Activated naive CD8-positive, alpha-beta T cell treated with anti-CD3 and anti-CD28 coated beads, Interleukin-2, amount 10 ng/mL, durations not matched to agents 7 days and 5 days (primary cell): ENCODE measurements at places on chromosomes 16 and 17.

- H3K4me3 ChIP-seq: no peak overlapping the region
- DNase-seq: no peak
- H3K27me3 ChIP-seq: no peaks in the 10 kb centered on the region
- no peaks in the 10 kb centered on the region for H3K4me1 ChIP-seq
- H3K27ac ChIP-seq: no peak overlapping the region
These were observed 585.4 kb downstream of the WWOX start for GRCh38 chr16:78684655-78685375.

DNA sequence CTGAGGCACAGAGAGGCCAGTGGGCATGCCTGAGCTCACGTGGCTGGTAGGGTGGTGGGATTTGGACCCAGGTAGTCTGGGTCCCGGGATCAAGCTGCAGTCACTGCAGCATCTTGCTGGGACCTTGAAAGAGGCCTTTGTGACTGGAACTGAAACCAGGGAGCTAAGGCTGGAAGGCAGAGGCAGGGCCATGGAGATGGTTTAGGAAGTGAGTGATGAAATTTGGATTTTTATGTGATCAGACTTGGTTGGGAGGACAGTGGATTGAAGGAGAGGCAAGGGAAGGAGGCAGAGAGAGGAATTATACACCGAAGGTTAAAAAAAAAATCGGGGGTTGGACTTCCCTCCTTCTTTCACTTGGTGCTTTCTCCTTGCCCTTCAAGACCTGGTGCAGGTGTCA, 255.4 kb upstream of the CACNG5 start:
- no peak for DNase-seq
- H3K27me3 ChIP-seq: no peaks in the 10 kb centered on the region
- no peak overlapping the region for H3K27ac ChIP-seq
- peaks cover 42% of the 10 kb centered on the region for H3K36me3 ChIP-seq
- H3K4me1 ChIP-seq: peaks cover 3% of the 10 kb centered on the region
- H3K4me3 ChIP-seq: no peak overlapping the region

GRCh38 chr16:24052329-24053098, 203.6 kb upstream of the CACNG3 start:
- H3K27ac ChIP-seq: no peak overlapping the region
- DNase-seq: no peak
- H3K4me1 ChIP-seq: peaks cover 3% of the 10 kb centered on the region
- H3K36me3 ChIP-seq: peaks cover 33% of the 10 kb centered on the region

- no peak overlapping the region for H3K4me3 ChIP-seq
- peaks cover 31% of the 10 kb centered on the region for H3K27me3 ChIP-seq
- H3K36me3 ChIP-seq: no peaks in the 10 kb centered on the region
- DNase-seq: no peak
- H3K4me1 ChIP-seq: peaks cover 7% of the 10 kb centered on the region
- H3K27ac ChIP-seq: no peak overlapping the region
These were observed 1.1 kb downstream of the SEZ6L2 start for GRCh38 chr16:29898135-29898803.

DNA sequence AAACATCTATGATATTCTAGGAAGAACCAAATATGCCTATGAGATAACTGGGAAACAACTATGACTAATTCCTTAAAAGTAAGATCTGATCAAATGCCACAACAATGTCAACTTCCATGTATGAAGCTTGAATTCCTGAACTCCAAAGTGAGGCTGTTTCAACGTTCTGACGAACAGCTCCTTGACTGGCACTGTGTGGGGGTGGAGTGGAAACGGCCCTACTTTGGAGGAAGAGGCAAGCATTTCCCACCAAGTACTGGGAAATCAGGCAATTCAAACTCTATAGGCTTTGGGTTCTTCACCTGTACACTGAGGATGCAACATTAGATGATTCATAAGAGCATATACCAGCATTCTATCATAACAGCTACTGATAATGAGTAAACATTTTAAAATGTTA, 187.2 kb downstream of the CDK5R1 start:
- no peaks in the 10 kb centered on the region for H3K36me3 ChIP-seq
- H3K4me1 ChIP-seq: no peaks in the 10 kb centered on the region
- no peak overlapping the region for H3K4me3 ChIP-seq
- DNase-seq: no peak
- no peak overlapping the region for H3K27ac ChIP-seq

GRCh38 chr16:57893559-57894389, 77.2 kb downstream of the CNGB1 start:
- H3K4me3 ChIP-seq: no peak overlapping the region
- H3K27me3 ChIP-seq: peaks cover 26% of the 10 kb centered on the region
